Cortex of kidney (tissue), 1 donor: ENCODE measurements at places on chromosomes 1 and 21.

DNA sequence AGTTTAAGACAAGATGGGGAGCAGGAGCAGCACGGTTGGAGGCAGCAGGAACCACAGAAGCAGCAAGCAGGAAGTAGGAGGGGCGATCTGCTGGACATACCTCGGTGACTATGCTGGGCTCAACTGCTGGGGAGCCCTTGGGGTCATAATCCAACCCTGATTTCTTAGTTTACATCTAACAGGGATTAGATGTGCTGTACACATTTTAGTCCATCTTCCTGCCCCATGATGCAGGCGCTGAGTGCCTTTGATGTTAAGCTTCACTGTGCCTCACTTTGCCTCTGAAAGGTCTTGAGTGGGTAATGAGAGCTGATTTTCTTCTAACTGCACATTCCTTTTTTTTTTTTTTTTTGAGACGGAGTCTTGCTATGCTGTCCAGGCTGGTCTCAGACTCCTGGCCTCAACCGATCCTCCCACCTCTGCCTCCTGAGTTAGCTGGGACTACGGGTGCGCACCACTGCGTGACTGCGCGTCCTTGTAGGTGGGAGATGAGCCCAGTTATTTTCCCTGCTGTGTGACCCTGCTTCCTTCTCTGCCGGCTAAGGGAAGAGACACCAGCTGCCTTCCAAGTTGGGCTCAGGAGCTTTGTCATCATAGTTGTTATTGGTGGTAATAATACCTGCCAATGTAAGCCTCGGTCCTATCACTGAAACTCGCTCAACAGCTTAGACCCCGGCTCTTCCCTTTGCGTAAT, 1.1 kb upstream of the RCAN3 start:
- DNase-seq, result no peak

- DNase-seq, result no peak
Observed at GRCh38 chr1:15835205-15835740, 12.2 kb upstream of the SPEN start.

DNA sequence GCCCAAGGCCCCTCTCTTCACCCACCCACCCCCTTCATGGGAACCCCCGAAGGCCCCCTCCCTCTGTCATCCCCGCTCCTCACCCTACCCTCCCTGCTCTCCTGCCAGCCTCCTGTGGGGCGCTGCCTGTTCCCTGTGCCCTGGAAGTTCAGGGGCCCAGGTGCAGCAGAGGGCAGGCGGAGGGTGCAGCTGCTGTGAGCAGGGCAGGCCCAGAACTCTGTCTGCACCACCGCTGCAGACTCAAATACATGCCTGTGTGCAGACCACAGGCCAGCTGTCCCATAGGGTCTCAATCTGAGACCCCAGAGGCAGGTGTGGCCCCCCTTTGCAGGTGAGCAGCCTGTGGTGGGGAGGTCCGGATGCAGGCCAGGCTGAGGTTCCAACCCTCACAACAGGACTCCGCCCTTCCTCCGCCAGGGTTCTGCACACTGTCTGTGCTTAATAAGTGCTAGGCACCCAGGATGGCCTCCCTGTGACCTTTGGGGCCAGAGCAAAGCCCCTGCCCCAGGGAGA, 62.5 kb downstream of the WNT9A start:
- DNase-seq, result no peak

- no peak for DNase-seq
Observed at GRCh38 chr1:27597516-27598294, 6.2 kb downstream of the AHDC1 start.

GRCh38 chr1:64546013-64546412, 76.1 kb downstream of the CACHD1 start:
- no peak for DNase-seq

DNA sequence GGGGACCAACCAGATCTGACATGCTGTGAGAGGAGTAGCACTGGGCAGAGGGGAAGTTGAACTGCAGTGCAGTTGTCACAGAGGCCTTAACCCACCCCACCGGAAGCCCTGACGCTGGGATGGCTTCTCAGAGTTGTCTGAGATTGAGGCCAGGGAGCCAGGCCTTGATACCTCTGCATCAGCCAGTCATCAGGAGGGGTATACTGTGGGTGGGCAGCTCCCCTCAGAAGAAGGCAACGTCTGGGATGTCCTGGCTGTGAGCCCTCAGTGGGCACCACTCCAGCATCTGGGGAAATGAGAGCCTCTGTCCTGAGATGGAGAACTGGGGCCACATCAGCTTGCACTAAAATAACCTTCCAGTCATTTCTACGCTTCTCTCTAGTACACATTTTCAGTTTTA, 47.9 kb upstream of the BCAR3 start:
- DNase-seq, result no peak

GRCh38 chr1:183588827-183589226, 1.4 kb downstream of the NCF2 start:
- no peak for DNase-seq

GRCh38 chr1:22910986-22911651, 61.5 kb downstream of the LACTBL1 start:
- DNase-seq, result no peak

GRCh38 chr21:44321846-44322450, 17.2 kb downstream of the CFAP410 start:
- DNase-seq, result no peak

DNA sequence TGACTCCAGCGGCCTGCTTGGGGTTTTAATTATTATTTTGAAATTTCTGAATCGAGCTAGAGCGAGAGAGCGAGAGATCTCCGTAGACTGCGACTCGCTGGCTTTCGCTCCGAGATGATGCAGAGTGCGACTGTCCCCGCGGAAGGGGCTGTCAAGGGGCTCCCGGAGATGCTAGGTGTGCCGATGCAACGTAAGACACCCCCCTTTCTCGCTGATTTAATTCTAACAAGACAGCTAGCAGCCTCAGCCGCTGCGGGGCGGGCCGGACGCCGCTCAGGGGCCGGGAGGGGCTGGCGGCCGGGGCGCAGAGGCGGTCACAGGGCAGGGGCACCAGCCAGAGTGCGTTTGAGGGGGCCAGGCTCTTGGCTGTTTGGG, 339 bp downstream of the LHX4 start:
- DNase-seq, result no peak

DNA sequence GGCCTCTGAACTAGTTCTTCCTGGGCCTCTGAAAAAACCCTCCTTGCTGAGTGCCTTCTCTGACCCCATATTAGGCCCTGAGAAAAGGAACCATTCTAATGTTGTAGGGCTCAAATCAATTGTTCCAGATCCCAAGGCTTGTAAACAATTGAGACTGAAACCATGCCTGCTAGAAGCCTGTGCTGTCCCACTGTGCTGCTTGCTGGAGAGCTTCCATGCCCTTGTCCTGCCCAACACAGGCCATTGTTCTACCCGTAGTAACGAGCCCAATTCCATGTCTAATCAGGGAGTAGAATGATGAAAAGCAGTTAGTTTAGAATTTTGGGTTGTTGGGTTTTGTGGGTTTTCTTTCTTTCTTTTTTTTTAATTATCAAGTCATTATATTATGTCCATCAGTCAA, 47.4 kb downstream of the ZNF281 start:
- no peak for DNase-seq

DNA sequence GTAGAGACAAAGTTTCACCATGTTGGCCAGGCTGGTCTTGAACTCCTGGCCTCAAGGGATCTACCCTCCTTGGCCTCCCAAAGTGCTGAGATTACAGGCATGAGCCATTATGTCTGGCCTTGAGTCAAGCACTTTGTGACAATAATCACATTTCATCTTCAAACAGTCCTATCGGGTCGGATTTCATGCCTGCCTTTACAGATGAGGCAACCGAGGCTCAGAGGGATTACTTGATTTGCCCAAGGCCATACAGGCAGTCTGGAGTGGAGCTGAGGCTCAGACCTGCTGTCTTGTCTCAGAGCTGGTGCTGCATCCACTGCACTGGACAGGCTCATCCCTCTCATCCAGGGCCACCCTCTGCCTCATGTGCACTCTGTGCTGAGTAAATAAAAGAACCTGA, 26.6 kb downstream of the FAM151A start:
- DNase-seq, result no peak

DNA sequence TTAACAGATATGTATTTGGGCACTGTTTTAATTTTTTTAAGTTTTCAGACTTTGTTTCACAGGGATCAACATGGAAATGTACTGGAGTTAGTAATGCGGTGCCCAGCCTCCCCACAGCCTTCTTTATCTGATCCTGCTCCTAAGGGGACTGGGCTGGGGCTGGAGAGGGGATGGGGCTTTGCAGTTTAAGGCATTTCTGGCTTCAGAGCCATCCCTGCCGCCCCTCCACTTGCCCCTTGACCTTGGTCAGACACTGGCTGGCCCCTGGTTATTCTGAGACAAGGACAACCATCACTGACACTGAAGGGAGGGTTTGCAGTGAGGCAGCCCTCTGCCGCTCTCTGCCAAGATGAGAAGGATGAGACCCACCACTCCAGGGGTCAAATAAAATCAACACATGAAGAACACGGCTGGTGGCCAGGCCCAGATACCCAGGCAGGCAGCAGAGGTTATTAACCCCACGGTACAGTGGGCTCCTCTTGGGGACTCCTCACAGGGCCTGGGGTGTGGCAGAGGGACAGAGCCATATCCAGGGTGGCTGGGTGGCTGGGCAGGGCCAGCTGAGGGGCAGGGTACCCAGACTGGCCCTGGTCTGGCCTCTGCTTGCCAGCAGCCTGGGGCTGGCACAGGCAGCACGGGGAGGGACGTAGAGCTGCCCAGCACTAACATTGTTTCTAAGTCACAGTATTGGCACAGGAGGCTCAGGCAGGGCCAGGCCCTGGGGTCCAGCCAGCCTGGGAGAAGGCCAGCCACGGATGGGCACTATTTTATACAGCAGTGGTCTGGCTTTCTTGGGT, 7.2 kb upstream of the UBE2U start:
- DNase-seq, result no peak

DNA sequence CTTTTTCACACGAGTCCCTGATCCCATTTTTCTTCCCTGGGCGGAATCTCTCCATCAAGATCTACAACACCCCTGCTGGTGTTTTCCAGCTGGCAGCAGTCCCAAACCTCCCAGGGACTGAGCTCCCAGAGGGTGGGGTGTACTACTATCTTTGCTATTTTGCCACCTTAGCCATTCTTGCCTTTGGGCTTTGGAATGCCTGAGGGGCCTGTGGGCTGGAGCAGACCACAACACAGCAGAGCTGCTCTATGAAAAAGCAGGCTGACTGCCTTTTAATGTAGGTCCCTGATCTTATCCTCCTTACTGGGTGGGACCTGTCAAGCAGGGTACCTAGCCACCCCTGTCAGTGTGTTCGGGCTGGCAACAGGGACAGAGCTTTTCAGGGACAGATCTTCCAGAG, 91.9 kb downstream of the KCNT2 start:
- DNase-seq, result no peak

GRCh38 chr21:45535341-45536081, 6.7 kb downstream of the SLC19A1 start:
- no peak for DNase-seq

GRCh38 chr1:7046314-7046713, 261.1 kb downstream of the CAMTA1 start:
- DNase-seq, result no peak

DNA sequence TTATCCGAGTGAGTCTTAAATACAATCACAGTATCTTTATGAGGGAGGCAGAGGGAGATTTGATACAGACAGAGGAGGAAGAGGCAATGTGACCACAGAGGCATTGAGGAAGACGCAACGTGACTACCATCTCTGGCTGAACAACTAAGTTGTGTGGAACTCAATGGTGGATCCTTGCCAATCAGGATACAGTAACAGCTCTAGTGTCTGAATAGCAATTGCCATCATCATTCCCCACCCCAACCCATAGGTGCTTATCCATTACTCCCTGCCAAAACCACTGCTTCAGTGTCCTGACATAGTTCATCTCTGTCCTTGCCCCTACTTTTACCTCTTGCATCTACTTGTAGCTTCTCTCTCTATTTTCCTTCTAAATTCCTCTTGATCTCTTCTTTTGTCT, 20.5 kb upstream of the RHBDL2 start:
- DNase-seq, result no peak

DNA sequence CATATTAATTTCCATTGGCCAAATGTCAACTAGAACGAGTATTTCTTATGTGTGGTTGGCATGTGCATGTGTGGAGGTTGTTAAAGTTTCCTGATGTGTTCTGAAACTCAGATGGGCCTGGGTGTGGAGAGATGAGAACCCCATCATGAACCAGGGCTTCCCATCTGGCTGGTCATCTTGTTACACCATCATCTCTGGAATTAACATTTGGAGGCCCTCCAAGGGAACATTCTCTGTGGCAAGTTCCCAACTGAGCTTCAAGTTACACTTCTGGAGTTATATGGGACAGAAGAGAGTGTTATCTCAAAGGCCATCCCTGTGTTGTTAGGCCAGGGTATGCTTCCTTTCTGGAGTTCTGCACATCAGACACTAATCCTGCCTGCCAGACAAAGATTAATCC, 183.6 kb downstream of the TTLL7 start:
- no peak for DNase-seq

DNA sequence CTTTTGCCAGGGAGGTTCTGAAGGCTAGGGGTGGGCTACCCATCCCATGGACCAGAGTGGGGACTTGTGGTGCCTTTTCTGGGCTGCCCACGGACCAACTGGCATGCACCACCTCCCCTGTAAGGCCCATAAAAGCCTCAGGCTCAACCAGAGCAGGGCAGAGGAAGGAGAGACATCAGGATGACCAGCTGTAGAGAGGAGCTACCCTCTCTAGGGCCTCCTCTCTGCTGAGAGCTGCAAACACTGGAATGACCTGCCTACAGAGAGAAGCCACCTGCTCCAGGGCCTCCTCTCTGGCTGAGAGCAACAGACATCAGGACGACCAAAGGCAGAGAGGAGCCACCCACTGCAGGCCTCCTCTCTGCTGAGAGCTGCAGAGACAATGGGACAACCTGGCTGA, 140.9 kb downstream of the EIF4G3 start:
- DNase-seq, result no peak

- no peak for DNase-seq
Observed at GRCh38 chr1:43942411-43942810, 4.3 kb upstream of the IPO13 start.

DNA sequence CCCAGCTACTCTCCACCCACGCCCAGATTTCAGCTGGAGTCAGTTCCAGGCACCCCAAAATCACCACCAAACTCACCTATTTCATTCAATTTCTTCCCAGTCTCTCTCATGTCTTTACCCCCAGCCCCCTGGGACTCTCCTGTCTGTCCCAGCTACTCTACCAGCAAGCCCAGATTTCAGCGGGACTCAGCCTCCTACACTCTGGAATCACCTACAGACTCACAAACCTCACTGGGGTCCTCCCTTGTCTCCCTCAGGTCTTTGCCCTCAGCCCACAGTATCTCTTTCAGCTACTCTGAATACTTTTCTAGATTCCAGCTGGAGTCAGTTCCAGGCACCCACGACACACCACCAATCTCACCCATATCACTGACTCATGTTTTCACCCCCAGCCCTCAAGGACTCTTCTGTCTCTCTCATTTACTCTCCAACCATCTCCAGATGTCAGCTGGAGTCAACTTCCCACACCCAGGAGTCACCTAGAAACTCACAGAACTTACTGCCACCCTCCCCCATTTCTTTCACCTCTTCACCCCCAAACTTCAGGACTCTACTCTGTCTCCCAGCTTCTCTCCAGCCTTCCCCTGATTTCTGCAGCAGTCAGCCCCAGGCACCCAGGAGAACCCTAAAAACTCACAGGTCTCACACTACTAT, 1529.3 kb upstream of the TPTE start:
- DNase-seq, result no peak

DNA sequence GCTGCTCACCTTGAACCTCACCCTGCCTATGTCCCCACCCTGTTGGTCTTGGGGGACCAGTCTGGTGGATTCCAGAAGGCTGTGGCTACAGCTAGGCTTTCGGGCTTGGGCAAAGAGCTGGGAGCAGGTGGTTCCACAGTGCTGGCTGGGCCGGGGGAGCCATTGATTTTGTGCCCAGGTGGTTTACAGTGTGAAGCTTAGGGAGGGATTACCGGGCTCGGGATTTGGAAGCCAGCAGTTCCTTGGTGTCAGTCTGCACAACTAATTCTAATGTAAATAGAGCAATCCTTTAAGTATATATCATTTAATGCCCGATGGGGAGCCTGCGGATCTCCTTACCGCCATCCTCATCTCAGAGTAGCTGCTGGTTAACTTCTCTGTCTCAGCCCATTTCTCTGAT, 38.2 kb downstream of the PRDM16 start:
- no peak for DNase-seq
